Stimulated activated CD8-positive, alpha-beta memory T cell treated with anti-CD3 and anti-CD28 coated beads, Interleukin-7, amount 100 ng/mL, for 24 hours (primary cell): ENCODE measurements at places on chromosomes 5 and 9.

DNA sequence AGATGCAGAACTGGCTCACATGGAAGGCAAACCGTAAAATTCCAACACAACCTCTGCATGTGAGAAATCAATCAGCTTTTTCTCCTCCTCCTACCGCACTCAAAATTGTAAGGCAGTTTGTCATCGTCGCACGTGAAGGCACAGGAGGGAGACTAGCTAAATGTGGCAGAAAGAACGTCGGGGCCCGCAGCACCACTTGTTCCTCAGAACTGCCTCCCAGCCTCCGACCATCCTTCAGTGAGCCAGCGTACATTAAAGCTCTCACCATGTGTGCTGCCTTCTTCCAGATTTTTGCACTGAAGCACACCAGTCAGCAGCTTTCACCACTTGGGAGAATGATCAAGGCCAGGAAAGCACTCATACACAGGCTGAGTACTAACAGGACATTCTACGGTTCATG is 105.9 kb downstream of the RFX3 start:
- DNase-seq = no peak

- no peak for DNase-seq
Measured at GRCh38 chr9:5671711-5672353, 42.9 kb downstream of the RIC1 start.

- no peak for DNase-seq
Measured at GRCh38 chr5:16927613-16928012, 8.5 kb downstream of the MYO10 start.

GRCh38 chr9:105510024-105510423 is 47.9 kb upstream of the FKTN start:
- no peak for DNase-seq

GRCh38 chr5:58505971-58506640 is 14.9 kb downstream of the GAPT start:
- no peak for DNase-seq

DNA sequence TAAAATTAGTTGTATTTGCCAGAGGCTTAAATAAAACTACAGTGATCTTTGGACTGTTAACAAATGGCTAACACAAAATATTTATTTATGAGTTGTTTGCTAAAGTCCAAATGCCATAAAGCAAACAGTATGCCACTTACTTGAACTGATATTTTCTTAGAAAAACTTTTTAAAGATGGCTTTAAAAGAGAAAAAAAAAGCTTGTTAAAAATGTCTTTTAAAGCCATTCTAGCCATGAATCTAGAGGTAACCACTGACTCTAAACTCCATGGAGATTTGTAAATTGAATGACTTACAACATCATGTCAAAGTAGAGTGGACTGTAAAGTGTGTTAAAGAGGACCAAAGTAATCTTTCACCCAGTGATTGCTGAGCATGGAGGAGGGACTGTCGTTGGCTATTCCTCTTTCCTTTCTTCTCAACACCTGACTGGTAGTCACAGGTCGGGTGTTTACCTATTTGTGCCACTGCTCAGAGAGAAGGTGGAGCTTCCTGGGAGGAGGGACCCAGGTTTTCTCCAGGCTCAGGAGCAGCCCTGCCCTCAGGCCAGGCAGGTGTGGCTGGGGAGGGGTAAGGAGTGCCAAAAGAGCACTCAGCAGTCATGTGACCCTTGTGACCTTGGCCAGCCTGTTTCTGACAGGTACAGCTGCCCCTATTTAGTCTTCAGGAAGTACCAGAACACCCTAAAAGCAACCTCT is 69.1 kb upstream of the TJP2 start:
- no peak for DNase-seq

DNA sequence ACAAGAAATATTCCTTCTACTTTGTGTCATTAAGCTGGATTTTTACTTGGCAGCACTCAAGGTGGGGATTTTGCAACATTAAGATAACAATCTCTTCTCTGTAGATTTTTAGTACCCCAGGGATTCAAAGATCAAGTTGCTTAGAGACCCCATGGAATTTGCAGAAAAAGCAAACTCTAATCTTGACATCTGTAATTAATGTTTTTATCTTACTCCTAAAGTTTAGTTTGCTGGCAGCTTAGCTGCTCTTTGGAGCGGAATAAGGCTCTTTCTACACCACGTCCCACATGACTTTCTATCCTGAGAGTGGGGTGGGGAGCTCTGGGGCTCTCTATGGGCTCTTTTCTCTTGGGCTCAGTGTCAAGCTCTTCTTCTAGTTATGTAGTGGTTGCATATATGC is 21.7 kb upstream of the SPDL1 start:
- no peak for DNase-seq
